Activated CD4-positive, CD25-positive, alpha-beta regulatory T cell treated with anti-CD3 and anti-CD28 coated beads, Interleukin-2, amount 50 U/mL, for 24 hours (primary cell): ENCODE measurements at places on chromosomes 2 and 18.

- ATAC-seq, result no peak
These were observed 958.8 kb upstream of the TMEFF2 start for GRCh38 chr2:193153576-193153975.

- no peak for ATAC-seq
These were observed 239.3 kb downstream of the GBX2 start for GRCh38 chr2:235928751-235929370.

DNA sequence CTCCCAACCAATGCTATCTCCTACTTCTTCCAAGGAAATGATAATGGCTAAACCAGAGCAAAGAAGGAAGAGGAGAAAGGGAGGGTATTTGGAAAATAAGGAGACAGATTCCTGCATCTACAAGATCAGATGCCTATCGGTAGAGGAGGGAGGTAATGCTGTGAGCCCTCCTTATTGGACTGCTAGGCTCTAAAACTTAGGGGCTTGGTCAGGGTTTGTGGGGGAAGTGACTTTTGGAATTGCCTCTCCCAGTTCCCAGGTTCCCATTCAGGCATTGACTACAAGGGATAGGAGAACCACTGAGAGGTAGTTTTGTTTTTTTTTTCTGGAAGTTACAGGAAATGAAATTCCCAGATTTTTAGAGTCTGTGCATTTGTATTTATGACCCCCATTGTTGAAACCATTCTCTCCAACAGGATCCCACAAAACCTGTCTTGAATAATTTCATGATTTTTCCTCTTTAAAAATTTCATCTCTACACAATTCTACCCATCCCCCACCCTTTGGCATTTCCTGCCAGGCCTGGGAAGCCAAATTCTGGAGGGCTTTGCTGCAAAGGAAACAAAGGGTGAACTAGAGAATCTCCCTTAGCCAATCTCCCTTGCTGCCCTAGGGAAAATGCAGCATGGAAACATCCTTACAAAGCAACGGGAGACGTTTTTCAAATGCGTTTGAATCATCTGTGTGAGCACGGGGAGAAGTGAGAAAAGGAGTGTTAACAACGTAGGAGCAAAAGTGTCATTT is 282.1 kb upstream of the EPAS1 start:
- no peak for ATAC-seq

GRCh38 chr2:20940856-20941255 is 103.0 kb downstream of the APOB start:
- ATAC-seq, result no peak

GRCh38 chr18:49023271-49023937 is 72.6 kb upstream of the SMAD7 start:
- ATAC-seq, result no peak

DNA sequence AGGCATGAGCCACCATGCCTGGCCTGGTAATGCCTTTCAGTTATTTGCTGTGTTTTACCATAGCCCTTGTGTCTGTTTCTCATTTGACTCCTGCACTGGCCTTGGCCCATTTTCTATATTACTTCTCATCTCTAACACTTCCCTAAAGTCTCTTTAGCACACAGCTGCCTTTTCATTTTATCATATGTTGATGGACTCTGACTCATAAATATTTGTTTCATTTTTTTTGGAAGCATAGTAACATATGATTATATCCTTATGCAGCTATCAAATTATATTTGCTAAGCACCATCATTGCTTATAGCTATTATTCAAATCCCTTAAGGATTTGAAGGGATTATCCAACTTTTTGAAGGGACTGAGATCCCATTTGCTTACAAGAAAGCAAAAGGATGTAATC is 320.3 kb downstream of the GPD2 start:
- ATAC-seq, result no peak

DNA sequence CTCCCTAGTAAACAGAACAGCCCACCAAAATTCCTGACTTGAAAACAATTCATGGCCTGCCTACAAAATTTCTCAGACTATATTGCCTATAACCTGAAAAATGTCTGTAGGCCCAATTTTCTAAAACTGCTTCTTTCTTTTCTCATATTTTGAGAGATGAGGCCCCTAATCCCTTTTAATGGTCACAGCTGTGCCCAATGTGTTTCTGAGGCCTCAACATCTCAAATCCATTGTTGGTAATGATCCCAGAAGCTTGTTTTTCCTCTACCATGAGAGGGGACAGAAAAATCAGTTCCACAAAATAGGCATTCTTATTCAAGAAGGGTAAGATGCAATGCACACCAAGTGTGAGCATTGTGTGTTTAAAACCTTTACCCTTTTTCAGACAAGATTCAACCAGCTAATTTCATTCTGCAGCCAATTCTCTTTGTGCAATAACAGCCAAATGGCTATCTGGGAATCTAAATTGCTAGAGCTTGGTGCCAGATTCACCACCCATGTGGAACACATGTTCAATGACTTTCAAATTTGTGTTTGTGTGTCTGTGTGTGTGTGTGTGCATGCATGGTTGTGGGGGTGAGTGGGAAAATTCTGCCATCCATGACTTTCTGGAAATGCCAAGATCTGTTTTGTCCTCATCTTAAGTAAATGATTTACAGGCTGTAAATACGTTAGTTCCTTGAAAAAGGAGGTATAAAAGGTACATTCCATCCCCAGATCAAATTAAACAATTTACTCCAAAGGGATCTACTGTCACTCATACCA is 319.5 kb downstream of the TNS1 start:
- ATAC-seq, result no peak

DNA sequence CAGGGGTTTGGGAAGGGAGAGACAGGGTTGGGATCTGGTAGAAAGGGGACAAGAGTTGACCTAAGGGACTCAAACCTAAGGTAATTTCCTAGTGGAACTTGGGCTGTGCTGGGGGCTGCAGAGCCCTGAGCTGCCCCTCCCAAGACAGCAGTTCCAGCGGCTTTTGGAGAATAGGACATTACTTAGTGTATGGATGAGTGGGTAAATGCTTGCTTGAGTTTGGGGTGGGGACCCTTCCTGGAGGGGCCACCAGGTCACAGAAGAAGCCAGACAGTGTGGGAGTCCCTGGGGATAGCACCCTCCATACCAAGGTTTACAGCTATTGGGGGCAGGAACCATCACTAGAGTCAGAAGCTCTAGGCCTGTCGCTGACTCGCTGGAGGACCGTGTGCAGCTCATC is 111.5 kb downstream of the CAPN13 start:
- no peak for ATAC-seq

- ATAC-seq, result no peak
These were observed 18.6 kb upstream of the UNC80 start for GRCh38 chr2:209753020-209753419.

GRCh38 chr2:110126906-110127305 is 11.3 kb upstream of the MALL start:
- ATAC-seq, result no peak

DNA sequence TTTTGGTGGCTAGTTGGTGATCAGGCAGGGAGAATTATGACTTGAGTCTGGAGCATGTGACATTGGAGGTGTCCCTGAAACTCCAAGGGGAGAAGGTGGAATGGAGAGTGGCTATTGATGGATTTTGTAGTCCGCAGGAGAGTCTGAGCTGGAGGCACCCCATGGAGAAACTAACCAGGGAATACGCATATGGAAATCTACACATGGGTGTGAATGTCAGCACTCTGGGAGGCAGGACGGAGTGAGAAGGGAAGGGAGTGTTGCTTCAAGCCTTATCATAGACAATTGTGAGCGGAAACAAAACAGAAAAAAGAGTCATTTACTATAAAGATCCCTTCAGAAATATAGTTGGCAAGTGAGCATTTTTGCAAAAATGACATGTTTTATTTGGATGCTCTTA is 667 bp upstream of the SCYGR4 start:
- ATAC-seq, result no peak

- ATAC-seq, result no peak
These were observed 149.8 kb upstream of the DCC start for GRCh38 chr18:52190195-52190594.

DNA sequence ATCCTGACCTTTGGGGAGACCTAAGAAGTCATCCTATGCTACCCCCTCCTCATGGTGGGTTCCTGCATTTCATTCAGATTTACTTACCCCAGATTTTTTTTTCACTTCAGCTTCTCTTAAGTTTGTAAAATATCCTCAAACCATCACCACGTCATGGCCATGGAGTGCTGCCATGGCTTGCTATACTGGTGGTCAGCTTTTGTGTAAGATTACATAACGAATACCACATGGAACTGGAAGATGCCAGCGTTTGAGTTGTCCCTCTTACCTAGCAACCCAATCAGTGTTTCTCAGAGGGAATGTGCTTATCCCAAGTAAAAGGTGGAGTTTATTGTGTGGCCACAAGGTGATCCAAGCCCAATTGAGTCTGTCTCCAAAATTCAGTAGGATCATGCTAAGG is 148.6 kb upstream of the ALPP start:
- ATAC-seq, result no peak

DNA sequence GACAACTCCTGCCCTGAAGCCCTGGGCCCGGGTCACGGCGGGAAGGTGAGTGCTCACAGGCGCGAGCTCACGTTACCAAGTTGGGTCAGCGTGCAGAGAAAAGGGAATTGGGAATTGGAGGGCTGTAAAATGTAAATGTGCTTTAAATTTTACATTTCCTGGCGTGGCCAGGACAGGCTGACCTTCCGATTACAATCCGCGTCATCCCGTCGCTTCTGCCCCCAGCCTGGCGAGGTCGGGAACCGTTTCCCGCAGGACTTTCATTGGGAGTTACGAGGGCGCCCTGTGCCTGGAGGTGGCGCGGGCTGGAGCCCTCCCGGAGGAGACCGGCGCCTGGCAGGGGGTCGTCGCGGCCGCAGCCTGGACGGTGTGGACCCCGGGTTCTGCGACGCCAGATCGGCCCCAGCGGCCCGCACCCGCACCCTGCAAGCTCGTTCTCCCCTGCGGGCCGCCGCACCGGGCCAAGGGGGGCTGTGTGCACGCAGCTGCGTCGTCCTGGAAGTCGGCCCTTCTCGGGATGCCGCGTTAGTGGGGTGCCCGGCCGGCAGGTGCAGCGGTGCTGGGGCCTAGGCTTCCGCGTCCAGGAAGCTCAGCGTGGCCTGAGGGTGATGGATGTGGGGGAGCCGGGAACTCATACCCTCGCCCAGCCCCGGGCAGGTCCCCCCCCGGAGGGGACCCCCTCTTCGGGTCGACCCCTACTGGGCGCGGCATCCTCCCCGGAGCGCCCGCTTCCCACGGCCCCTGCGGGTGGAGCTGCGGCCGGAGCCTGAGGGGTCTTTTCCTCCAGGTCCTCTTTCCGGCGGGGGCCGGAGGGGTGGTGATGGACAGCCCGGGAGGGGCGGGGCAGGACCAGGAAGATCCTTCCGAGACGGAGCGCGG is 63.9 kb downstream of the LRRFIP1 start:
- no peak for ATAC-seq

DNA sequence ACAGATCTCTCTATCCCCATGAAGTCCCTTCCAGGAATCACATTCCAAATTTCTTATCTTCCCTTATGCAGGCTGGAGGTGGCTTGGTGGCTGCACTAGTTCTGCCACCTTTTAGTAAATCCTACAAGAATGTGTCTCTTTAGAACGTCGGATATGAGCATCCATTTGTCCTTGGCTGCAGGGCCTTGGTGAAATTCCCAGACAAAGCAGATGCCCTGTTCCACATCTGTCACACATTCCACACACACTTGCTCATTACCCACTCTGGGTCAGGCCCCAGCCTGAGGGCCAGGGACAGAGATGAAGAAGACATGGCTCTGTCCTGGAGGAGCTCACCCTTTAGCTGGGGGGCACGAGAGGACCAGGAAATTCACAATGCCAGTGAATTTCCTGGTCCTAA is 31.2 kb upstream of the GPR17 start:
- no peak for ATAC-seq

- ATAC-seq, result no peak
These were observed 71.5 kb downstream of the TMEM247 start for GRCh38 chr2:46550686-46551404.

GRCh38 chr18:67599277-67599676 is 82.8 kb upstream of the DSEL start:
- no peak for ATAC-seq

- ATAC-seq, result no peak
These were observed 490.0 kb downstream of the TXNL1 start for GRCh38 chr18:56148373-56148772.
